ENCODE measurements at places on chromosomes 3 and 15. TPM values are rescaled to one million over a fixed set of nuclear protein-coding genes. Genes with fewer than 3 reads are reported as not detected.

The ZSCAN29 gene
- polyA plus RNA-seq = 5.7 TPM

The SCAANT1 gene
- polyA plus RNA-seq = not detected

DNA sequence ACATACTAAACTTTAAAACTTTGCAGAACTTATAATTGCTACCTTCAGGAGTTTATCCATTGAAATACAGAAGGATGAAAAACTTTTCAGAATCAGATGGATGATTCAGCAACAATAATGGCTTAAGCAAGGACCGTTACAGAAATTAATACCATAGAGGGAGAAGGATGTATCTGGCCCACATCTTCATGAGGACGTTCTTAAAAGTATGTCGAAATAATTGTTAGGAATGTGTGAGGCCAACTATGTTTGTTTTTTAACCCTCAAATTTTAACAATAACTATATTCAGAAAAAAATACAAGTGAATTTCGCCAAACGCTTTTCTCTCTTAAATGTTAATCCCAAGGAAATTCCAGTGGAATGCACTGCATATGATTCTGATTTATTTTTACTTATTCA is 105.2 kb upstream of the EPHA3 start:
- no peaks in the 10 kb centered on the region for H3K27me3 ChIP-seq
- no peak overlapping the region for H3K27ac ChIP-seq
- no peaks in the 10 kb centered on the region for H3K36me3 ChIP-seq
- no peak overlapping the region for H3K4me3 ChIP-seq
- H3K4me1 ChIP-seq = no peaks in the 10 kb centered on the region
- no peak for DNase-seq

DNA sequence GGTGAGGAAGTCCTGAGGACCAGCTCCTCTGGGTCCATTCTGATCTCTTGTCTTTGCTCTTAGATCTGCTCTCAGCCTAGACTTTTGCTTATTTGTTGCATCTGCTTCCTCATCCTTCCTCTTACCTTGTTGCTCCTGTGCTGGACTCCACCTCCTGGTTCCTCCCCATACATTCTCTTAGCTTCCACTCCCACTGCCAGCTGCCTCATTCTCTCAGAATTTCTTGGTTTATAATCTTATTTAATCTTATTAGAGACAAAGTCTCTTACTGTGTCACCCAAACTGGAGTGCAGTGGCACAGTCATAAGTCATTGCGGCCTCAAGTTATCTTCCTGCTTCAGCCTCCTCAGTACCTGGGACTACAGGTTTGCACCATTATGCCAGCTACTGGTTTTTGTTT is 68.2 kb upstream of the PSMD6 start:
- no peaks in the 10 kb centered on the region for H3K27me3 ChIP-seq
- no peak overlapping the region for H3K4me3 ChIP-seq
- no peak overlapping the region for H3K27ac ChIP-seq
- H3K4me1 ChIP-seq = peaks cover 13% of the 10 kb centered on the region

DNA sequence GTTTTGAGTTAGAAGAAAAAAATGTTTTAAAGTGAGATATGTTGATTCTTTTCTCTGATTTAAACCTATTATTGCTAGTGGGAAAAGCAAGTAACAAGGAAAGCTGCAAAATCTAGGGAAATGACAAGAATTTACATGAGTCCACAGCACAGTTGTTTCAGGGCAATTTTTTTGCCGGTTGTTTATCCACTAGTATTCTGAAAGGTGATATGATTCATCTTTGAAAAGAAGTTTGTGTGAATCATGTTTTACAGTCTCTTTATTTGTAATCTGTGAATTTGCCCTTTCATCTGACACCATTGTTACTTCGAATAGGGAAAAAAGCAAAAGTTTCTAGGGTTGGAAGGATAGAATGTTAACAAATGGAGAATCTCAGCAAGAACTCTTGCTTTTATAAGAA is 894.7 kb downstream of the OTOL1 start:
- no peaks in the 10 kb centered on the region for H3K36me3 ChIP-seq
- H3K27ac ChIP-seq = peak overlapping the region; percentile 78
- no peaks in the 10 kb centered on the region for H3K4me1 ChIP-seq
- DNase-seq = no peak
- H3K4me3 ChIP-seq = no peak overlapping the region
- no peaks in the 10 kb centered on the region for H3K27me3 ChIP-seq

DNA sequence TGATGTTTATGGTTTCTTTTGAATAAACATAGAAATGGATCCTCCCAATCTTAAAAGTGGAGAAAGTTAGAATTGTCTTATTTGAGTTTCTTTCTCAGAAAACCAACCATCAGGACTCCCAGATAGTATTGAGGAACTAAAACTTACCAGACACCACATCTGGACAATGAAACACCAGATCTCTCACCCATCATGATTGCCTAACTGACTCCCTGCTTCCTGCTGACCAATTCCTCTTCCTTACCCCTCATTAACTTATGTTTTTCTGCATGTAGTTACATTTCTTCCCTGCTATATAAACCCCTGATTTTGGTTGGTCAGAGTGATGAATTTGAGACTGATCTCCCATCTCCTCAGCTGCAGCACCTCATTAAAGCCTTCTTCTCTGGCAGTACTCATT is 242.0 kb upstream of the SETMAR start:
- H3K4me1 ChIP-seq = no peaks in the 10 kb centered on the region
- H3K4me3 ChIP-seq = no peak overlapping the region
- no peak for DNase-seq
- H3K36me3 ChIP-seq = no peaks in the 10 kb centered on the region
- no peak overlapping the region for H3K27ac ChIP-seq

GRCh38 chr3:197380786-197381185 is 82.4 kb upstream of the DLG1 start:
- H3K27ac ChIP-seq = no peak overlapping the region
- H3K36me3 ChIP-seq = no peaks in the 10 kb centered on the region
- peaks cover 4% of the 10 kb centered on the region for H3K4me1 ChIP-seq
- DNase-seq = peak; percentile 2
- H3K4me3 ChIP-seq = no peak overlapping the region

Measured in SK-N-SH (cell line).